Type B pancreatic cell (in vitro differentiated cells): ENCODE measurements at places on chromosomes 4 and X. TPM values are rescaled to one million over a fixed set of nuclear protein-coding genes. Genes with fewer than 3 reads are reported as not detected.

GRCh38 chr4:4633431-4633830 lies 91.6 kb upstream of the STX18 start:
- DNase-seq, result no peak
- no peaks in the 10 kb centered on the region for H3K27me3 ChIP-seq
- peaks cover 6% of the 10 kb centered on the region for H3K36me3 ChIP-seq

DNA sequence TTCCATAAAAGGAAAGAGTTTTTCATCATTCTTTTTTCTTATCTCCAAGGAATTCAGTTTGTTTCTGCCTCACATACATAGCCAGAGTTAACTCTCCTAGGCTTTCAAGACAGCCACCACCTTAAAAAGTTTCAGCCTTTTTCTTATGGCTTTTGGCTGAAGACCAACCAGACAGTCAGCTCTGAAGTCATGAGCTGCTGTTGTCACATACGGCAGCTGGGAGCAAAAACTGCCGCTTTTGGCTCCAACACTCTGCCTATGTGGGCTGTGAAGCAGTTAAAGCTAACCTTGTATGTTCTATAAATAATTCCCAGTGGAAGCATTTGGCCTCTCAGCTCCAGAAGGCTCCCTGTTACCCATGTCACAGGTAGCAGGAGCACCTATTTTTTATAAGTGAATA lies 104.1 kb downstream of the KLHL4 start:
- H3K27me3 ChIP-seq, result no peaks in the 10 kb centered on the region
- H3K36me3 ChIP-seq, result no peaks in the 10 kb centered on the region
- H3K4me1 ChIP-seq, result no peaks in the 10 kb centered on the region
- no peak for DNase-seq
- H3K4me3 ChIP-seq, result no peak overlapping the region

- H3K36me3 ChIP-seq, result no peaks in the 10 kb centered on the region
- peaks cover 15% of the 10 kb centered on the region for H3K4me1 ChIP-seq
- H3K27ac ChIP-seq, result no peak overlapping the region
- H3K4me3 ChIP-seq, result no peak overlapping the region
- DNase-seq, result no peak
These were observed 108.4 kb downstream of the ABLIM2 start for GRCh38 chr4:8050180-8050554.

DNA sequence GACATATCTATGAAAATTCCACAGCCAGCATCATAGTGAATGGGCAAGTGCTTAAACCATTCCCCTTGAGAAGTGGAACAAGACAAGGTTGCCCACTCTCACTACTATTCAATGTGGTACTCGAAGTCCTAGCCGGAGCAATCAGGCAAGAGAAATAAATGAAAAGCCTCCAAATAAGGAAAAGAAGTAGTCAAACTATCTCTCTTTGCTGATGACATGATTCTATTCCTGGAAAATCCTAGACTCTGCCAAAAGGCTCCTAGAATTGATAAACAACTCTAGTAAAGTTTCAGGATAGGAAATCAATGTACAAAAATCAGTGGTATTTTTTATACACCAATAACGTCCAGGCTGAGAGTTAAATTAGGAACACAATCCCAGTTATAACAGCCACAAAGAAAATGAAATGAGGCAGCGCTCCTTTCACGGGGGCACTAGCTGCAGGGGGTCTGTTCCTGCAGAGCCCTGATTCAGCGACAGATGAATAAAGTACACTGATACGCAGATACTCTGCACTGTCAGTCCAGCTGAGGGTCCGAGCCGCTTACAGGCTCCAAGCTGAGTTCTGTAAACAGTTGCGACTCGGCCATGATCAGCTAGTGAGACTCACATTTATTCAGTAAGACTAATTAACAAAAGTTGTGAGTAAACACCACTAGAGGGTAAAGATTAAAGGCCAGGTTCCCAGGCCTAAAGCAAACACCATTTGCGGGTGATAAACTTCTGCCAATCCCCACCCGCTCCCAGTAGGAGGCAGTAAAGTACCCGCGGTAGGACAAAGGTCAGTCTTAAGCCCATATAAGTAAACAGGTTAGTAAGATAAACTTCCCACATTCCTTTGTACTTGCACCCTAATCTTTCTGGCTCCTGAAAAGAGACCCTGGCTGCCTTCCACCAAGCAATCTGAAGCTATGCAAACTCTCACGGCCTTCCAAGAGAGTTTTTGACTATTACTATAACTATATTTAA lies 290.6 kb upstream of the GRID2 start:
- H3K4me1 ChIP-seq, result no peaks in the 10 kb centered on the region
- H3K27me3 ChIP-seq, result peaks cover 4% of the 10 kb centered on the region
- DNase-seq, result no peak
- no peak overlapping the region for H3K4me3 ChIP-seq
- H3K27ac ChIP-seq, result no peak overlapping the region

DNA sequence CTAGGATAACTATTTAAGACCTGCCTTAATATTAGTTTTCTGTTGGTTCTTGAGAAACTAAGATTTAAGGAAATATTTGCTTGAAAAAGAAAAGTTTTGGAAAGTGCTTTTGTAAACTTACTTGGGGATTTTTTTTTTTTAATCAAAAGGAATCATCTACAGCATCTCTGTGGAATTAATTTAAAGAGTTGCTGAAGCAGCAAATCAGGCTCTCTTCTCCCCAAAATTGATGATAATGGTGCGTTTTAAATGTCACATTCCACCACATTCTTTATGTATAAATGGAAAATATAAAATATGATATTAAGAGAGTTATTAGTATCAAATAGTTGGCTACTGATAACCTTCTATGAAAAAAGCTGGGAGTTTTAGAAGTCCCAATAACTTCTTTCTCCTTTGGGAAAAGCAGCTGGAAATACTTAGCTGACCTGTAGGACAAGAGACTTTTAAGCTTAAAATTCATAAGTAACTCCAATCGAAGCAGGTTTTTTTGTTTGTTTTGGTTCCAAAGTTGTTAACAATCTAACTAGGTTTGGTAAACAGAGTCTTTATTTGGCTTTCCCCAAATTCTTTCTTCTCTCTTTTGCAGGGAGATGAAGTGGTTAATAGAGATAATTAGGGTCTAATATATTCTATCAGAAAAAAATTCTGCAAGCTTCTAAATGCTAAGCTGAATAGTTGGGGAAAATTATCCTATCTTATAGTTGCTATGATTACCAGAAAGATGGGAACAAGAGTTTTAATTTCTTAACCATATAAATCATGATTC lies 4.4 kb downstream of the KLF3 start:
- peak overlapping the region; percentile 71 for H3K4me3 ChIP-seq
- no peak for DNase-seq
- H3K27ac ChIP-seq, result peak overlapping the region; percentile 100
- peaks cover 3% of the 10 kb centered on the region for H3K27me3 ChIP-seq
- peaks cover 18% of the 10 kb centered on the region for H3K36me3 ChIP-seq

DNA sequence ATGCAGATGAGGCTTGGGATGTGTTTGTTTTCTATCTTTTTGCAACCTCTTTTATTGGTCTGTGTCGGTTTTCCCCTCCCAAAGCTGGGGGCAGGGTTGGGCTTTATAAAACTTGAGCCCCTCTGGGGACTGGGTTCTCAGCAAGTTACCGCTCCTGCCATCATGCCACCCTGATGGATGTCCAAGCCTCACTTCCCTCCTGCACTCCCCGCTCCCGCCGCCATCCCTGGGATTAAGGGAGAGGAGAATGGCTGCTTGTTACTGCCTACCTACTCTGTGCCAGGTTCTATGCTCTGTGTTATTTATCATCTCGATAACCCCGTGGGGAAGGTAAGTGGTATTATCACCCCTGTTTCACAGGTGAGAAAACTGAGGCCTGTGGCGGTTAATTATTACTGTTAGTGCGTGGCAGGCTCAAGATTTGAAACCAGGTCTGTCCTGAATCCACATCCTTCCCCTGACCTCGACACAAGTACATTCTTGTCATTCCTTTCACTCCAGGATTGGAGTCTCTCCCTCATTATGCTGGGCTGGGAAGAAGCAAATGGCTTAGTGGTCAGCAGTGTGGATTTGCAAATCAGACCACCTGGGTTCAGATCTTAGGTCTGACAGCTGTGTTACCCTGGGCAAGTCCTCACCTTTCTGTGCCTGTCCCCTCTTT lies 4.5 kb downstream of the UBA1 start:
- H3K4me3 ChIP-seq, result peak overlapping the region; percentile 100
- no peak for DNase-seq
- peak overlapping the region; percentile 99 for H3K27ac ChIP-seq
- no peaks in the 10 kb centered on the region for H3K27me3 ChIP-seq
- H3K36me3 ChIP-seq, result peaks cover 55% of the 10 kb centered on the region
- H3K4me1 ChIP-seq, result peaks cover 52% of the 10 kb centered on the region

GRCh38 chr4:123943976-123944375 lies 547.4 kb downstream of the SPRY1 start:
- H3K4me3 ChIP-seq, result no peak overlapping the region
- no peaks in the 10 kb centered on the region for H3K27me3 ChIP-seq
- no peak overlapping the region for H3K27ac ChIP-seq
- H3K4me1 ChIP-seq, result peaks cover 14% of the 10 kb centered on the region
- H3K36me3 ChIP-seq, result no peaks in the 10 kb centered on the region

The DMP1 gene
- 0.12 TPM in 1 of 2 replicates, not detected in the other for total RNA-seq

The CASP6 gene
- total RNA-seq, result 41.9 and 49.9 TPM in 2 replicates

The HELT gene
- 0.36 TPM in 1 of 2 replicates, not detected in the other for total RNA-seq

The SMIM10L2A gene
- 2.6 and 4.8 TPM in 2 replicates for total RNA-seq

The YY2 gene
- 2.7 and 3.1 TPM in 2 replicates for total RNA-seq

The SPP1 gene
- total RNA-seq, result 375 and 445 TPM in 2 replicates
